ENCODE measurements at places on chromosomes 6 and 20.

DNA sequence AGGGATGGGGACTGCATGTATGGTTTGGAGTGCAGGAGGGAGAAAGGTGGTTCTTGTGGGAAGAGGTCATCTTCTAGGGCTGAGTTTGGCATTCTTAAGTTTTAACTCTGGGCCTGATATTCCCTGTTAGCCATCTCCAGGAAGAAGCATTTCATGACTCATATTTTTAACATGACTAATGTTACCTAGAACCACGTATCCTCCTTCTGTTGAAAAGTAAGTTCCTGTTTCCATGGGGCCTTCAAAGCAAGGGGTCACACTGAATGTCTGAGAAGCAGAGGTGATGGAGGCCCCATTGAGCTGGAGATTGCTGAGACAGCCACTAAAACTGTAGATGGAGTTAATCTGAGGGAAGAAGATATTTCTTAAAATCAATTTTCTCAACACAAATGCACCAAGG is 30.2 kb downstream of the FAM229B start:
- DNase-seq: no peak

DNA sequence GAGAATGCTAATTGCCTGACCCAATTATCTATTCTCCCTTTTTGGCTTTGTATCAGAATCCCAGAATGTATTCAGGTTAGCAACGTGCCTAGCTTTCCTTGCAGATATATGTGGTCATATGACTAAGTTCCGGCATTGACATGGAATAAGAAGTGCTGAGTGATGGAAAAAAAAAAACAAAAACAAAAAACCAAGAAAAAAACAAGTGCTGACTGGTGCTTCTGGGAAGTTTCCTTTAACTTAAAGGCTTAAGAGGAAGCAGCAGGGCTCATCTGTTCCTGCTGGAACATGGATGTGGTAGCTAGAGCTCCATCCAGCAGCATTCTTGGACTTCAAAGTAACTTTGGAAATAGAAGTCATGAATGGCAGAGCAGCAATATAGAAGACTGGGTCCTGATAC is 10.4 kb upstream of the RPF2 start:
- DNase-seq: no peak

- DNase-seq: no peak
These were observed 278.2 kb upstream of the SUPT3H start for GRCh38 chr6:45655745-45656476.

DNA sequence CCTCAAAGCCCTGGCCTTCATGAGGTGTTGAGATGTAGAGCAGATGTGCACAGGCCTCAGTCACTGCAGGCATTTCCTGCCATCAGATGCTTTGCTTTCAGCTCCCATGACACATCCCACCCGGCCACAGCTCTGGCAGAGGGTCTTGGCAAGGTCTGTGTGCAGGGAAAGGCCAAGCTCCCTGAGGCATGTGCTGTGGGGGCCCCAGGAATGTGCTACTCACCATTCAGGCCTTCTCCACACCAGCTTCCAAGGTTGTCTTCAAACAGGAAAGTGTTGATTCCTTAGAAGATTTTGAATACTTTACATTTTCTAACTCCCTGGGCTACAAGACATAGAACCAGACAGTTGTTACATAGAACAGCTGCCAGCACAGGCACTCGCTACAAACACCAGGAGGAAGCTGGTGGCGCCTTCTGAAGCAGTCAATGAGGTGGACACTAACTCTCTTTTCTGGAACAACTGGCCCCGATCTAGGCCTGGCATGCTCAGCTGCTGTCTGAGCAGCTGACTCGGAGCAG is 27.8 kb downstream of the CASS4 start:
- no peak for DNase-seq

DNA sequence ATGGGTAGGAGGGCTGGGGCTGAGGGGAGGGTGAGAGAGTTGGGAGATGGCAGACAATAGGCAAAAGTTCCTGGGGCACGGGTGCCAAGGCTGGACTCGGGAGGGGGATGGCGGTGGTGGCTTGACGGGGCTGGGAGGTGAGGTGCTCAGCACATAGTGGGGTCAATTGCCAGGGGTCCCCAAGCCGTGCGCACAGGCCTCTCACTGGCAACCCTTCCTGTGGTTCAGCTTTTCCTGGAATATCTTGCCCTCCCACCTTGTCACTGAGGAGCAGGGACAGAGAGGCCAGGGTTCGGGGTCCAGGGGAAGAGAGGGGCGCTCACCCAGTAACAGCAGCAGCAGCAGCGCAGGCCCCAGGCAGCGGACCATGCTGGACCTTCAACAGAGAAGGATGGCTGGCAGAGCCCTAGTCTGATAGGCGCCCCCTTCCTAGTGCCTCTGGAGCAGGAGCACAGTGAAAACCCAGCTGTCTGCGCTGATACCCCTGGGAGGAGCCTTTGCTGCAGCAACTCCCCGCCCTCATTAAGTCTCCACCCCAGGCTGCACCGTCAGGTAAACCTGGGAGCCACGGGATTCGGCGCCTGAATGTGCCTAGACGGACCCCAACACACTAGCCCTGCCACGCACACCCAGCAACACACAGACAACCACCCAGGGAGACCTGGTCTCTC is at the start of gene GFRA4:
GFRA4 (minus strand) TSS at position 369 of the 671 bp plus-strand sequence; CDS start at position 369, 0 bp downstream.
- DNase-seq: no peak

DNA sequence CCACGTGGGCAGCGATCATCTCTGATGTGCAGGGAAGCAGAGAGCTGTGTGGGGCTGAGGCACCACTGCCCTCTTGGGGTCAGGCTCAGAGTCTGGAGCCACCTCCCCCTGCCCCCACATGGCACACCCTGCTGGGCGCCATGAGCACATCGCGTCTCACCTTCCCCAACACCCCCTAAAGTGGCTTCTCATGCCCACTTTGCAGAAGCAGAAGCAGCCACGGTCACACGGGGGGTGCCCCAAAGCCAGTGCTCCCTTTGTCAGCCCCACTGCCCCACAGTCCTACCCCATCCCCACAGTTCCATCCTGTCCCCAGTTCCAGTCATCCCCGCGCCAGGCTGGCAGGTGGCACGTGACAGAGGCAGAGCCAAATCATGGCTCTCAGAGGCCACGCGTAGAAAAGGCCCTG is 19.5 kb downstream of the SDCBP2 start:
- DNase-seq: no peak

DNA sequence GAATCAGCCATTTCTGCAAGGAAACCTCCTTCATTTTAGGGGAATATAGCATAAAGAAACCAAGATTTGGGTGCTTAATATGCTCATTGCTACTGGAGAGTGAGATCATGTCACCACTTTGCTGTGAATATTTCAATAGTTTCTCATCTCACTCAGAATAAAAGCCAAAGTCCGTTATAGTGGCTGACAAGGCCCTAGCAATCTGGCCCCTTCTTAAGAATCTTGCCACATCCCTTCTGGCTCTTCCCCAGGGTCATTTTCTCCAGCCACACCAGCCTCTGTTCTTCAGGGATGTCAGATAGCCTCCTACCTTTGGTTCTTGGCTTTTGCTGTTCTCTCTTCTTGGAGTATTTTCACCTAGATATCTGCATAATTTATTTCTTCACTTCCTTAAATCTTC is 24.8 kb upstream of the MLIP start:
- no peak for DNase-seq

DNA sequence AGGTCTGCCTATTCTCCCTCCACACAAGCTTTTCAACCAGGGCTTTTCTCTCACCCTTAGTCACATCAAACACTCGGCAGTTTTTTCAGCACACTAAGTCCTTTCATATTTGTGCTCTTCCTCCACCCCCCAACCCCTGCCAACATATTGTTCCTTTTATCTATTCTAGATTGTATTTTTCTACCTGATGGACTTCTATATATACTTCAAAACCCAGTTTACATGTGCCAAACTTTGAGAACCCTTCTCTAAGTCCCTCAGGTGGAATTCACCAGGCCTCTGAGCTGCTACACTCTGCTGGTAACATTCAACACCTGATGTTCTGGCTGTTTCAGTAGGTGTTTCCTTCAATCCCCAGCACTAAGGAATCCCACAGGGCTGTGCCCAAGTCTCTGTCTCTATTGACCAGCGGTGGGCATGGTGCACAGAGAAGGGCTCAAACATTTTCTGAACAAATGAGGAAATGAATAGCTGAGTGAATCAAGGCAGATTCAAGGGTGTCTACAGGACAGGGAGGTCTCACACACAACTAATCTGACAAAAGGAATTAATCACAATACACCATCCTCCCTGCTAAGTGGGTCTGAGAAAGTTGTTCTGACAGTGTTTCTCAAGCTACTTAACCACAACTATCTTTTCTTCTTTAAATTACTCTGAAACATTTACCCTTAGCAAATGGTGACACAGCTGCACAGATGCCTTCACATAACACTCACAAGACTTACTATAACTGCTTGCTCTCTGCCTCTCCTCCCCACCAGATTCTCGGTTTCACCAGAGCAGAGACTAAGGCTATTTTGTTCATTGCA is 166.5 kb downstream of the TSHZ2 start:
- no peak for DNase-seq

DNA sequence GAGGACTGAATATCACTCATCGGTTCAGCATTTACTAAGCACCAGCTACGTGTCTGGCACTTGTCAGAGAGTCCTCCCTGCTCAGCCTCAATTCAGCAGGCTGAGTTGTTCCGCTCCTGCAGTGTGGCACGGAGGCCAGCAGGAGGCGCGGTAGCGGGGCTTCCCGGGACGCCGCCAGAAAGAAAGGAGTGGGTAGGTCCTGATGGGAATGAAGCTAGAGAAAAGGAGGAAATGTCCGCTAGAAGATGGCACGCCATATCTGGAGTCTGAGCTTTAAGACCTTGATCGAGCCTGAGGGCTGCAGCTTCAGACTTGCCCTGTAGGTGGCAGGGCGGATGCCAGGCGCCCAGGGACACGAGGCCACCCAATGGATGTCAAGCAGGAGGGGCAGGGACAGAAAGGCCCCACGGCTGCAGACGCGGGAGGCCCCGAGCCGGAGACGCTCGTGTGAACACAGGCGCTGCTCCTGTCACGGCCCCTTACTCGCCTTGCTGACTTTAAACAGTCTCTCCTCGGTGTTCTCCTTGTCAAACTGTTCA is 18.7 kb downstream of the SERPINB6 start:
- DNase-seq: no peak
